ENCODE measurements at places on chromosomes 2 and 18.

GRCh38 chr2:237453671-237454070, 33.4 kb upstream of the MLPH start:
- no peak for DNase-seq

DNA sequence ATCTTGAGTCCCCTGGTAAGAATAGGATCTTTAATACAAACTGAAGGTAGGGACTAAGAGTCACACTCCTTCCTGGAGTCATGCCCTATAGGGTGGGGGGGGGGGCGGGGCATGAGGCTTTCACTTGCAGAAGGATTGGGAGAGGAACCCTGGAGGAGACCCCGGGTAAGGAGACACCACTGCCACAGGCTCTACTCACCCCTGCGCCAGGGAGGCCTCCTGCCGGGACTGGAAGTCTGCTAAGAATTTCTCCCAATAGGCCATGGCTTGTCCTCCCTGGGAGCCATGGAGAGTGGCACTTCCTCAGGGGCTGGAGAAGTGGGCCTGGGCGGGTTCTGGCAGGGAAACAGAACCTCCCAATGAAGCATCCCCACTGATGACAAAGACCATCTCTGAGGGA, 645.3 kb upstream of the RAB6C start:
- DNase-seq = no peak

- no peak for DNase-seq
These were observed 68.2 kb downstream of the HS1BP3 start for GRCh38 chr2:20582600-20583221.

DNA sequence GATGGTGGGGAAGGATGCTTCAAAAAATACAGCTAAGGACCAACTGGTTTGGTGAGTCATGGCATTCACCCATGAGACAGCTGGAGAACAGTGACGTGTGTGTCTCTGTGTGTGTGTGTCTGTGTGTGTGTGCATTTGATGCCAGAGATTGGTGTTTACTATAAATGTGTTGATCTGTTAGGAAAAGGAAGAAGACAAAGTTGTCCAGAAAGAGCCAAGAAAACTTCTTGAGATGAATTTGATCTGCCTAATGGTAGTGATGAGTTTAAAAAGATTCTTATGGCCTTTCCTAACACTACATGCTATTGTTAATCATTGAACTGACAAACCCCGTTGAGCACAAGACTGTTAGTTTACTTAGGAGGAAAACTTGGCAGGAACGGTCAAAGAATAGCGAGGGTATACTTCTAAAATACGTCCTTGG, 36.4 kb upstream of the IL1R1 start:
- DNase-seq = no peak

DNA sequence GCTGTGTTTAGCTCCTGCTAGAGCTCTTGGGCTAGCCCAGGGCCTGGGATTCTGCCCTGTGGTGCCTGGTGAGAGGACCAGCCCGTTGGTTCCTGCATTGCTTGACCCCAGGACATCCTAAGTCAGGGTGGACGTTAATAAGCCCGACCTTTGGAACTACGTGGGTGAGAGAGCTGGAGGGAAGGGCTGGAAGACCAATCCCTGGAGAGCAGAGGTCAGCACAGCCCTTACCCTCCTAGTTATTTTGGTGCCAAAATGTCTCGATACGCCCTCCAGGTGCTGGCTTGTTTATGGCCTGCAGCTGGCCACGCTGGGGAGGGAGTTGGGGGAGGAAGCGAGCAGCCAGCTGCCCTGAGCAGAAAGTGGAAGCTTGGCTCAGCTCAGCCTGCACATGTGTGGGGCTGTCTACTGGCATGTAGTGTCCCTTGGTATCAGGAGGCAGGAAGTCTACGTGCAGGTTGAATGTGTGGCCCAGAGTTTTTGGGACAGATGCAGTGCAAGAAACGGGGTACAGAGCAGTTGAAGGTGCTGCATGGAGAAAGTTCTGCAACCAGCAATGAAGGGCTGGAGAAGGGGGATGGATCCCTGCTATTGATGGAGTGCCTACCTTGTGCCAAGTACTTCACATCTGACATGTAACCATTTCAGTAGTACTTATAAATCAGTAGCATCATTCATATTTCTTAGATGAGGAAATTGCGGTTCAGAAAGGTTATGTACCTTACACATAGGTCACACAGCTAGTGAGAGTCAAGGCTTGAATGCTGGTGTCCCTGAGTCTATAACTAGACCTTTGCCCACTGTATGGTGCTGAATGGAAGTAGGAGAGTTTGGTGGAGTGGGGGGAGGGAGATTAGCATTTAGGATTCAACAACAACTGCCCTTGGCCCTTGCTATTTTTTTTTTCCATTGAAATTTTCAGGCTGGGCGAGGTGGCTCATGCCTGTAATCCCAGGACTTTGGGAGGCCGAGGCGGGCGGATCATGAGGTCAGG, 5.0 kb upstream of the DGKD start:
- DNase-seq = no peak

GRCh38 chr2:217952409-217952808, 50.4 kb downstream of the TNS1 start:
- no peak for DNase-seq

- no peak for DNase-seq
These were observed 22.7 kb upstream of the ACTG2 start for GRCh38 chr2:73870084-73870483.

- no peak for DNase-seq
These were observed 27.9 kb downstream of the SETBP1 start for GRCh38 chr18:44708451-44709083.

DNA sequence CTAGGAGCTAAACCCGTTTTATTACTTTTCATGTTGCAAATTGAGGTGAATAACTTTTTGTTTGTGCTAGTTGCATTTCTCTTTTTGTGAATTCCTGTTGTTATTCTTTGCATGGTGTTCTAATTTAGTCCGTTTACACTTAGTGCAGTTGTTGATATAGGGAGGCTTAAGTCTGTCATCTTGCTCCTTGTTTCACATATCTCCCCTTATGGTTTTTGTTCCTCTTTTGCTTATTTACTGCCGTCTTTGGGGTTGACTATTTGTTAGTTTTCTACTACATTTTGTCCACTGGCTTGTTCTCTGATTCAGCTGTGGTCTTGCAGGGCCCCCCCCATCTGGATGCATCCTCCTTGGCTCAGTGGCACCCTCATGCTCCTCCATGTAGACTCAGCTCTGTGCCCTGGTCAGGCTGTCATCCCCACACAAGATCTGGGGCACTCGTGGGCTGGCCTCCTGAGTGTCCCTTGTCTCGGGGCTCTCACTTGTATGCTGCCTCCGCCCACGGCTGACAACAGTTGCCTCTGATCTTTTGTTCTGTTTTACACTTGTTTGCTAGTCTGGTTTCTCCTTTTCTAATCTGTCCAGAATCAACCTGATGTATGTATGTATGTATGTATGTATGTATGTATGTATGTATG, 42.9 kb upstream of the ASB1 start:
- no peak for DNase-seq

GRCh38 chr18:2448565-2449151, 122.6 kb downstream of the METTL4 start:
- no peak for DNase-seq

DNA sequence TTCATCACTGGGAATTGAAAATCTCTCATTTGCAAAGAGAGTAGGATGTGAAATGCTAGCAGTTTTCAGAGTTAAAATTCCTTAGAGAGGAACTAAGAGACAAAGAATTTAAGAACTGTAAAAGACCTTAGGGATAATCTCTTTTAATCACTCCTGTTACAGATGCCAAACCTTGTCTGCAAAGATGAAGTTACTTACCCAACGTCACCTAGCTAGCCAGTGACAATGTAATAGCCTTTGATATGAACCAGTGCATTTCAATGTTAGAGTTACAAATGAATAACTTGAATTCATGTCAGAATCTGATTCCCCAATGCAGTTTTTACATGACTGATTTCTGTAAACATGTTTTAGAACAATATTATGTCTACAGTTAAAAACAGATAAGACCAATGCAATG, 190.1 kb downstream of the LRP1B start:
- DNase-seq = no peak

Data from NCI-H187 treated with DMSO at 0.1 percent for 48 hours (cell line).